ENCODE measurements at places on chromosomes 1 and 21.

- no peak for DNase-seq
Observed at GRCh38 chr1:27342778-27343638, 1.2 kb downstream of the SYTL1 start.

DNA sequence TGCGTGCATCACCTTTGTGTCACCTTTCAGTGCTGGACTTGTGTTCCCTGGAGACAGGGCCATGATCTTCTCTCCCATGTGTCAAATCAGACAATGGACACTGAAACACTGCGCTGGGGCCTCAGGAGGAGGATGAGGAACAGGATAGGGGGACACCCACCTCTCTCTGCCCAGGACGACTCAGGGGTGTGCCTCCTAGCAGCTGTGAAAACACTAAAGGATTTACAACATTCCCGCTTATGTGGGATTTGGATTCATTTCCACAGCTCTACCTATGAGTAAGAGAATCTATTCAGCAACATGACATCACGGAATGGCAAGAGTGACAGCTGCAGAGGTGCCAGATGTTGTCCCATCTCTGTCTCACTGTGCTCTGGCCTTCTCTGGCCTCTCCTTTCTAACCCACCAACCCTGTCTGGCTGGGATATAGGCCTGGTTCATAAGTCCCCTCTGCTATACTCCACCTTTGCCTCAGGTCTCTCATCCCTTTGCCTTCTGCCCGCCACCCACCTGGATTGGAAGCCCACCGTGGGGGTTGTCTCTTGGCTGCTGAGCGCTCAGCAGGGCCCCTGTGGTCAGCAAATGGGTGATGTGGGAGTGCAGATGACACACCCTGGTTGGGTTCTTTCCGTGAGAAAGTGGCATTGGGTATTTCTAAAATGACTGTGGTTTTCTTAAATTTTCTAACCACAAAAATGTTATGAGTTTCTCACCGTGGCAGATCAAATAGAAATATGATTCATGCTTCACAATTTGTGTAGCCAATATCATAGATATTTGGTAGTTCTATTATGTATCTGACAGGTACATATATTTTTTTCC lies 47.1 kb upstream of the TLR5 start:
- no peak for DNase-seq

DNA sequence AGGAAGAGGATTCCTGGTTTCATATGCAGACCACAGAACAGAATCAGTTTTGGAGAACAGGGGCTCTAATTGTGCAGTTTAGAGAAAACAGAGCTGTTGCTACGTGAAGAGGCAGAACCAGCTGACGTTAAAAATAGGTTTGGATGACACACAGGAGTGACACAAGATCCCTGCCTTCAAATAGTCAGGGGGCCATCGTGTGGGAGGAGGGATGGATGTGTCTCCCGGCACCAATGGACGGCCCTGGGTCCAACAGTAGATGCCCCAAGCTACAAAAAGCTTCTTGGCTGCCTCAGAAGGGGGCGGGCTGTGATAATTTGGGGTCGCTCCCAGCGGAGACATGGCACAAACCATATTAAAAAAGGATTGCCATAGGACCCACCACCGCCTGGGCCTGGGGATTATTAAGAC lies 87.8 kb downstream of the MRPL37 start:
- peak; percentile 46 for DNase-seq

- no peak for DNase-seq
Observed at GRCh38 chr1:110310300-110310699, 28.9 kb upstream of the RBM15 start.

- DNase-seq, result no peak
Observed at GRCh38 chr1:223647249-223647648, 18.3 kb downstream of the CAPN8 start.

GRCh38 chr1:155827450-155827849 lies 29.6 kb downstream of the GON4L start:
- no peak for DNase-seq

- no peak for DNase-seq
Observed at GRCh38 chr1:106675558-106675957, 380.9 kb upstream of the PRMT6 start.

- DNase-seq, result no peak
Observed at GRCh38 chr1:82795508-82796149, 994.9 kb downstream of the ADGRL2 start.

- DNase-seq, result peak; percentile 96
Observed at GRCh38 chr21:27570306-27570868, 603.5 kb upstream of the ADAMTS5 start.

Measured in stromal cell of bone marrow (primary cell).